ENCODE measurements at places on chromosomes 16 and 17.

DNA sequence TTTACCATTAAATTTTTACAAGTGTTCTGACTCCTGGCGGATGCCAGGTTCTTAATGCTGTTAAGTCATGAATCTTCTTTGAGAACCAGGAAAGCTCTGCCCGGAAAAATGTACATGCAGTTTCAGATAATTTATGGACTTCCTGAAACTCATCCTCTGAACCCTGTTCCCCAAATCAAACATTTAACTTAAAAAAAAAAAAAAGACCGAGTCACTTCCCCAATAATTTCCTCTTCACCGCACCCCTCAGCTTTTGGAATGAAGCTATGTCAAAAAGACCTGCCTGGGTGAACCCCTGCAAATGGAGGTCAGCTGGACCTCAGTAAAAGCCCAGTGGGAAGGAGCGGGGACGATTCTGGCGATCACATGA lies 15.0 kb downstream of the ZNF232 start:
- DNase-seq: no peak

DNA sequence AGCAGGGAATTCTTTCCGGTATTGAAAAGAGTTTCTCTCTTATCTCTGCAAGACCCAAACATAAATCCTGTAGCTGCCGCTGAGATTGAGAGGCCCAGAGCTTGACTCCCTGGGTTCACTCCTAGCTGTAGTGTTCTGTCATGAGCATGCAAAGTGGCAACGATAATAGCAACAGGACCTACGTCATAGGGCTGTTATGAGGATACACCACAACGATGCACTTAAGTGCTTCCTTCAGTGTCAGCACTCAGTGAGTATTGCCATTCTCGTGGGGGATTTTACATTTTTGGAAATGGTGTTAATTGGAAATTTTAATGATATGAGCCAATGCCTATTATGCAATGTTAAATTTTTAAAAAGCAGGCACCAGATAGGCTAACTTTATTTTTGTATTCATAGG lies 199.8 kb downstream of the CYLD start:
- DNase-seq: no peak

DNA sequence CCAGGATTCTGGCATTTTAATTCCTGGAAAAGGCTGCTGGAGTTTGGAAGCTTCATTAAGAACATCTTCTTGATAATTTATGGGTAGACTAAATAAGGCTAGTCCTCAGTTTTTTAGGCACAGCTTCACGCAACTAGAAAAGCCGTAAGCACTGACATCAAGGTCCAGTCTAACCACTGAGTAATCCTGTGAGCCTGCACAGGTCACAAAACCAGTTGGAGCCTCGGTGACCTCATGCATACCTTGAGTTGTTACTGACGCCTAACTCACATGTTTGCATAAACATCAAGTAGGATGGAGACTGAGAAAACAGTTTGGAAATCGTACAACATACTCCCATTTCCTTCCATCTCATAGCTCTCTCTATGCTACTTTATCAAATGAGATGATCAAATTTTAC lies 63.8 kb upstream of the RCVRN start:
- DNase-seq: no peak

GRCh38 chr16:55876854-55877253 lies 1.7 kb upstream of the CES5A start:
- DNase-seq: no peak

Measured in activated CD8-positive, alpha-beta memory T cell treated with anti-CD3 and anti-CD28 coated beads, Interleukin-2, amount 50 U/mL, for 4 hours (primary cell).